Type B pancreatic cell (in vitro differentiated cells): ENCODE measurements at places on chromosomes 7 and 10. TPM values are rescaled to one million over a fixed set of nuclear protein-coding genes. Genes with fewer than 3 reads are reported as not detected.

DNA sequence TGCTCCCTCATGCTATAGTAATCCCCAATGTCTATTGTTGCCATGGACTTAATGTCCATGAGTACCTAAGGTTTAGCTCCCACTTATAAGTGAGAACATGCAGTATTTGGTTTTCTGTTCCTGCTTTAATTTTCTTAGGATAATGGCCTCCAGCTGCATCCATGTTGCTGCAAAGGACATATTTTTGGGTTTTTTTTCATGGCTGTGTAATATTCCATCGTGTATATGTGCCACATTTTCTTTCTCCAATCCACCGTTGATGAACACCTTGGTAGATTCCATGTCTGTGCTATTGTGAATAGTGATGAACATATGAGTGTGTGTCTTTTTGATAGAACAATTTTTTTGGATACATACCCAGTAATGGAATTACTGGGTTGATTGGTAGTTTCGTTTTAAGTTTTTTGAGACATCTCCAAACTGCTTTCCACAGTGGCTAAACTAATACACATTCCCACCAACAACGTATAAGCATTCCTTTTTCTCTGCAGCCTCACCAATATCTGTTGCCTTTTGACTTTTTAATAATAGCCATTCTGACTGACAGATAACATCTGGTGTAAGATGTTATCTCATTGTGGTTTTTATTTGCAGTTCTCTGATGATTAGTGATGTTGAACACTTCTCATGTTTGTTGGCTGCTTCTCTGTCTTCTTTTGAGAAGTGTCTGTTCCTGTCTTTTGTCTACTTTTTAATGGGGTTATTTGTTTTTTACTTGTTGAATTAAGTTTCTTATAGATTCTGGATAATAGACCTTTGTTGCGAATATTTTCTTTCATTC is 68.8 kb upstream of the IFRD1 start:
- H3K27ac ChIP-seq, result no peak overlapping the region
- no peaks in the 10 kb centered on the region for H3K36me3 ChIP-seq
- peaks cover 5% of the 10 kb centered on the region for H3K4me1 ChIP-seq
- no peak for DNase-seq

- no peaks in the 10 kb centered on the region for H3K4me1 ChIP-seq
- no peak overlapping the region for H3K4me3 ChIP-seq
- H3K27me3 ChIP-seq, result no peaks in the 10 kb centered on the region
- DNase-seq, result no peak
- no peak overlapping the region for H3K27ac ChIP-seq
Measured at GRCh38 chr7:130695840-130696239, 9.5 kb upstream of the TSGA13 start.

The ASIC3 gene
- 2.2 and 4.4 TPM in 2 replicates for total RNA-seq

The ATOH7 gene
- 0.31 and 0.60 TPM in 2 replicates for total RNA-seq
